ENCODE measurements at places on chromosomes 12 and 14.
A peak's percentile ranks its signal among the peaks of the same experiment; 100 is the strongest.

DNA sequence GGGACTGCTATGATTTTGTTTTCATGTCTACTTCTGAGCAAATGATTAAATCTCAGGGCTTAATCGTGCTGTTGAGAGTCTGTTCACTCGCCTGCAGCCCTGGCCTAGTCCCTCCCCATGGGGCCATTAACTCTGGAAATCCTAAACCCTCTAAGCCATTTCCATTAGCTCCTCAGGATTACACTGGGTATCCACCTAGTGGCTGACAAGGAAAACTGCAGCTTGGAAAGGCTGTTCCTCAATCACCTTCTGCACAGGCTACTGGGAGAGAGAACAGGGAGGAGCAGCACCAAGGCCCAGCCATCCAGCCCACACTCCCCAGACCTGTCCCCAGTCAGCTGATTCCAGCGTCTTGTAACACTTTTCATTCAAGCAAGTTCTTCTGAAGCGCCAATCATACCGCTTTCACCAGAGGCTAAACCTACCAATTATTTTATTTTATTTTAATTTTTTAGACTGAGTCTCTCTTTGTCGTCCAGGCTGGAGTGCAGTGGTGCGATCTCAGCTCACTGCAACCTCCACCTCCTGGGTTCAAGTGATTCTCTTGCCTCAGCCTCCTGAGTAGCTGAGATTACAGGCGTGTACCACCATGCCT is 48.7 kb downstream of the NEUROD4 start:
- peak; percentile 74 for DNase-seq

GRCh38 chr12:25896981-25897380 is 61.5 kb upstream of the RASSF8 start:
- no peak for DNase-seq

- no peak for DNase-seq
Observed at GRCh38 chr14:67551940-67552339, 18.9 kb downstream of the PLEKHH1 start.

GRCh38 chr14:38931969-38932652 is 170.9 kb downstream of the SEC23A start:
- DNase-seq, result no peak

DNA sequence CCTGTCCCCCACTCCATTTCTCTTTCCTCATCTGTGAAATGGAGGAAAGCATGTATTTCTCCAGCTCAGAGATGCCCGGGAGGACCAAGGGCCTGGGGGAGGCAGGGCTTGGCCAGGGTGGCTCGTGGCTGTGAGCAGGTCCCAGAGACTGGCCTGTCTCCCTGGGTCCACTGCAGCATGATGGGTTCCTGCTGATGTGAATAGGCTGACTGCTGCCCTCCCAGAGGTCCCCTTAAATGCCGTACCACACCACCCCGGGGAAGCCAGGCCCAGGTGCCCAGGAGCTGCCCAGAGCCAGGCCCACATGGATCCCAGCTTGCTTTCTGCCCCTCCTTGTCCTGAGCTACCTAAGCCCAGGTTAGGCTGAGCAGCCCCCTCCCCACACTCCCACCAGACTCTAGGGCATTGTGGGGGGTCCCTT is 158.2 kb upstream of the C14orf180 start:
- no peak for DNase-seq

GRCh38 chr12:57008178-57008577 is 1.8 kb upstream of the ZBTB39 start:
- DNase-seq, result peak; percentile 66

- DNase-seq, result no peak
Observed at GRCh38 chr12:9872162-9872561, 3.0 kb upstream of the CLEC2B start.

GRCh38 chr12:55899082-55899481 is 28.6 kb downstream of the PYM1 start:
- no peak for DNase-seq

DNA sequence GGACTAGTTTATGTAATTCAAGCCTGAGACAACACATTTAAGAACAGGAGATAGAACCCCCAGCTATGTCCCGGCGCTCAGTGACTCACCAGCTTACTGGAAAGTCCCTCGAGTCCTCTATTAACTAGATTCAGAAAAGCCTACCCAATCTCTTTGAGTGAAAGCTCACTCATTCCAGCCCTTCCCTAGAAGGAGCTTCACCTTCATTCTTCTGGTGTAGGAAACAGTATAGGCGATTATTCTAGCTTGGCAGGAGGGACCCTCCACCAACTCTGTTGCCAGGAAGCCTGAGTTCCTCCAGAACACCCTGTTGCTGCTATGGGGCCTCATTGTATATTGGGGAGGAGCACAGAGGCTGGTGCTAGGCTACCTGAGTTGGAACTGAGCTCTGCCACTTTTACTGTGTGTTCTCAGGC is 57.2 kb upstream of the AEBP2 start:
- DNase-seq, result no peak

GRCh38 chr12:113392988-113393579 is 10.6 kb downstream of the SDS start:
- no peak for DNase-seq

DNA sequence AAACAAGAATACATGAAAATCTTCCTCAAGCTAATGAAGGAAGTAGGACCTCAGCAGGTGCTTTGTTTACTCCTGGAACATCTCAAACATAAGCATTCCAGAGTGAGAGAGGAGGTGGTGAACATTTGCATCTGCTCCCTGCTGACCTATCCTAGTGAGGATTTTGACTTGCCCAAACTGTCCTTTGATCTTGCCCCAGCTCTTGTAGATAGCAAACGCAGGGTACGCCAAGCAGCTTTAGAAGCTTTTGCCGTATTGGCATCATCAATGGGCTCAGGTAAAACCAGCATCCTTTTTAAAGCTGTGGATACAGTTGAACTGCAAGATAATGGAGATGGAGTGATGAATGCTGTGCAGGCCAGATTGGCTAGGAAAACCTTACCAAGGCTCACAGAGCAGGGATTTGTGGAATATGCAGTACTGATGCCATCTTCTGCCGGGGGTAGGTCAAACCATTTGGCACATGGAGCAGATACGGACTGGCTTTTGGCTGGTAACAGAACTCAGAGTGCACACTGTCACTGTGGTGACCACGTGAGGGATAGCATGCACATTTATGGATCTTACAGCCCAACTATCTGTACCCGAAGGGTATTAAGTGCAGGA is 1.9 kb downstream of the TOGARAM1 start:
- DNase-seq, result no peak
